NCI-H69 (cell line): ENCODE measurements at places on chromosomes 6 and 20.

DNA sequence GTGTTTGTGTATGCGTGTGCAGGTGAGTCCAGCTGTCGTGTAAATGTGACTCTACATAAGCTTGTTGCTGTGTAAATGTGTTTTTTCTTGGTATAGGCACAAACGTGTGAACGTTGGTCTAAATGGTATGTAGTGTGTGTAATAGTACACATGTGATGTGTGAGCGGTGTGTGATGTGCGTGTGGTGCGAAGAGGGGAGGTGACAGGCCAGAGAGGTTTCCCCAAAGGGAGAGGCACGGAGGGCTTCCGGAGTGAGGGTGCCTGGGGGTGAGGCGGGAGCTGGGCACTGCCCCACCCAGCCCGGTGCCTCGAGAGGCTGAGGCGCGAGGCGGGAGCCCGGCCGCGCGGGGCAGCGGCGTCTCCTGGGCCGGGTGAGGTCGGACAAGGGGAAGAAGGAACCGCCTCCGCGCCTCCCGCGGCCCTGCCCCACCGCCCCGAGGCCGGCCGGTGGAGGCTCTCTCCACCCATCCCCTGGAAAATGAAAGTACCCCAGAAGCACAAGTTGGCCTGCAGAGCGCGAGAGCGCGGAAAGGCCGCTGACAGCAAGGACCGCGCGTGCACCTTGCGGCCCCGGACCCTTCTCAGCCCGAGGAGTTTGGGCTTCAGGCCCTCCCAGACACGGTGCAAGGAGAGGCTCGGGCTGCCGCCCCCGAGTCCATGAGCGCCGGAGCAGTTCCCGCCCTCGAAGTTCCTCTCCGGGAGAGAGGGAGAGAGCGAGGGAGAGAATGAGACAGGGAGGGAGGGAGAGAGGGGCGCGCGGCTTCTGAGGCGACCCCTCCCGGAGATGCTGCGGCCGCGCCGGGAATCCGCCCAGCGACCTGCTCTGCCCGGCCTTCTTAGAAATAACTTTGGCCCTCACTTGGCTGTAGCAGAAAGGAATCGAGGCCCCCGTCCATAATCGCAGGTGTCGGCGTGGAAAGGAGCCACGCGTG lies 43.2 kb upstream of the OSTM1 start:
- DNase-seq, result peak; percentile 69

DNA sequence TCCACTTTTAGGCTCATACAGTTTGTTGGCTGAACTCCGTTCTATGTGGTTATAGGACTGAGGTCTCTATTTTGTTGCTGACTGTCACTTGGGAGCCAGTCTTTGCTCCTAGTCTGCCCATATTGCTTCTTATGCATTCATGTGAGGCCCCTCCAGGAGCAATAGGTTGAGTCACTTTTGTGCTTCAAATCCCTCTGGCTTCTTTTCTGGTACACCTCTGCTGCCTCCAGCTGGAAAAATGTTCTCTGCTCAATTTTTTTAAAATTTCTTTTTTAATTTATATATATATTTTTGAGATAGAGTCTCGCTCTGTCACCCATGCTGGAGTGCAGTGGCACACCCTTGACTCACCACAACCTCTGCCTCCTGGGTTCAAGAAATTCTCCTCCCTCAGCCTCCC lies 42.7 kb upstream of the NOX3 start:
- no peak for DNase-seq

DNA sequence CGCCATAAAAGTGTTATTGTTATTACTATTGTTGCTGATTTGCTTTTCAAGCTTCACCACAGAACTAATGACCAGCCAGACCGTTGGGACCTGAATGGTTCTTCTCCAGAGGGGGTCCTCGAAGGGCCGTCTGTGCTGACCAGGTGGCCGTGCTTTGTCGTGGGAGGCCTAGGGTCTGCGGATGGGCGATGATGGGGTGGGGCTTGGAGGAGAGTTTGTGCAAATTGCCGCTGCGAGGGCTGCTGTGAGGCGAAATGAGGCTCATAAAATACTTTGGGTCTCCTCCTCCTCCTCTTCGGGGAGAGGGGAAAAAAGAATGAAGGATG lies 6.0 kb upstream of the ZBTB22 start:
- DNase-seq, result peak; percentile 90

DNA sequence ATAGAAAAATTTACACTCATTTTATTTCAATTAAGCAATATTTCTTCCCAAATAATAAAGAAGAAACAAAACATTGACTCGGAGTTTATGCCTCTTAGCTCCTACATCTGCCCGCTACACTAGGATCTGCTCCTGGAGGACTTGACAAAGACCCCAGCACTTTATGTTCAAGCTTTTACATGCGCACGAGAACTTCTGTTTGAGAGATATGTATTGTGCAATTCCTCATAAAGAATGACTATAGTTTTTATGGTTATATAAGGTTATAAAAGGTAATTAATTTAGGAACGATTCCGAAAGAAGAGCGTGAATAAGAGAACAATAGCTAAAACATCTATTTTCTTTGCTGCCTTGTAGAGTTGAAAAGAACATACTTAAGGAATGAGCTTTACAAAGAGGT lies 12.4 kb upstream of the RALY start:
- DNase-seq, result no peak
